CD4-positive, alpha-beta T cell treated with Interleukin-21 for 1 hour (primary cell): ENCODE measurements at places on chromosomes 7 and 10.

GRCh38 chr7:1719913-1720312, 49.8 kb downstream of the ELFN1 start:
- no peak for DNase-seq

GRCh38 chr7:159030490-159031134, 114.1 kb downstream of the VIPR2 start:
- DNase-seq: no peak

DNA sequence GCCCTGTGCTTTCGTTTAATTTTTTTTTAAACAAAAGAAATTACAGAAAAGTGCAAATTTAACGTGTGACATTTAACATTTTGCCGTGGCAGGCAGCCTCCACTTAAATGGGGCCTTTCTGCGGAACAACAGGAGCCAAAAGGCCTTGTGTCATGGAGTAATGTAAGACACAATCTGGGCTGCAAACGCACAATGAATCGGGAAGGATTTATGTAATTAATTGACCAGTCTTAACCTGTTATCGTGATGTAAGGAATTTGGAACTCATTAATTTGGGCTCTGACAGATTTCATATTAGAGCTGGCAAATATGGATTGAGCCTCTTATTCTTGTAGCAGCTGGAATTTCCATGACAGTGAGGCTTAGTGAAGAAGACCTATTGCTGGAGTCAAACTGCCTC, 86.4 kb downstream of the SNX10 start:
- DNase-seq: no peak

GRCh38 chr7:158603773-158604755, 16.4 kb upstream of the PTPRN2 start:
- DNase-seq: no peak

GRCh38 chr7:152856351-152856750, 96.8 kb downstream of the ACTR3B start:
- DNase-seq: no peak

DNA sequence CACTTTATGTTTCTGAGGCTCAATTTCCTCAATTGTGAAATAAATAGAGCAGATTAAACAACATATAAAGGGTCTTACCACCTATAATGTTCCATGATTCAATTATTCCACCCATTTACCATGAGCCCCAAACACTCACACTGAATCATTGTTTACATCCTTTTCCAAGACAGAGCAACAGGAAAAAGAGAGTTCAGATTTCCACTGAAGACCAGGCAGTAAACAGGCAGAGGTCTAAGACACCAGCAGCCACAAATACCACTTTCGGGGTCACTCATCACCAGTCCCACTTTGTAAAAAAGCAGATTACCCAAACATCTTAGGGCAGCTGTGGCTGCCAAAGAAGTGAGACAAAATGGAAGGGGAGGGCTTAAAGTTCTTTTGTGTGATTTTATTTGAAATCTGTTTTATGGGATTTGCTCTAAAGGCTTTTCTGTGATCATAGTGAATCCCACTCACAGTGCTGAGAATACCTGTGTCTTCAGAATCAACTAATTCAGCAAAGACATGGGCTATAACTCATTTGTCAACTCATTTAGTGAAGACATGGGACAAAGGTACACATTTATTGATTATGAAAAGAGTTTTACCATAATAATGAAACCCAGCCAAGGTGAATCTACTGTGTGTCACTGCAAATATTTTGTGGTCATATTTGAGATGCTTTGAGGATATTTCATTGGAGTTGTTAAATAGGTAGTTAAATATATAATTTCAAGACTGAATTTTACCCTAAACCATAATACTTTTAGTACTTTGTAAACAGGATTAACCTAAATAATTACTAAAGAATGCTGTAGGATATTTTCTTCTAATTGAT, 24.8 kb upstream of the DLD start:
- no peak for DNase-seq
